ENCODE measurements at places on chromosomes 2 and 18.

GRCh38 chr2:21165350-21165749, 41.6 kb downstream of the TDRD15 start:
- DNase-seq, result no peak

DNA sequence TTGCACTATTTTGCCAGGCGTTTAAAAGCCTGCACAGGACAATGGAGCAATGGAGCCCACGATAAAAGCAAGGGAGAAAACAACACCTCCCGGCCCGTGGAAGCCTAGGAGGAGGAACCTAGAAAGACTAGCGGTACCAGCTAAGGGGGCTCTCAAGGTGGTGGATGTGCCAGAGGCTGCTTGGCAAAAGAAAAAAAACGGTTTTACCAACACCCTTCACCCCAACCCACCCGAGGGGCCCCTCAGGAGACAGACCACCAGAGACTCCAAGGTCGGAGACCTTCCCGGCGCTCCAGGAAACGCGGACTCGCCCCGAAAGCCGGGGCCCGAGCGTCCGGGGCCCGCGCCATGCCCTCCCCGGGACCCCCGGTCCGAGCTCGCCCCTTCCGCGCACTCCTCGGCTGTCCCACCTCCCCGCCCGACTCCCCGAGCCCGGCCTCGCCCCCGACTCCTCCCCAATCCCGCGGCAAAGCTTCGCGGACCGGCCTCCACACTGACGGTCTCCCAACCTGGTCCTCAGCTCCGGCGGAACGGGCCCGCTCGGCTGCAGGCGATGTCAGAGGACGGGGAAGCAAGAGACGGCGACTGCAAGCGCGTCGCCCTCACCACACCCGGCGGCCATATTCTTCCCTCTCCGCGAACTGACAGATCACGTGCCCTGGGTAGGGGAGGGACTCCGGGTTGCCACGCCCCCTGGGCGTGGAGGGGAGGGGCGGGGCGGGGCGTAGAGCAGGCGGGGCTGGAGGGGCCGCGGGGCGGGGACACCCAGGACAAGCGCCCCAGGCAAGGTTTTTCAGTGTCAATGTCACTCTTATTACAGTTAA, at the start of gene KIDINS220:
KIDINS220 (minus strand) TSS at position 643 of the 824 bp plus-strand sequence. CDS start 10,520 bp downstream, outside the sequence.
- DNase-seq, result peak; percentile 89

DNA sequence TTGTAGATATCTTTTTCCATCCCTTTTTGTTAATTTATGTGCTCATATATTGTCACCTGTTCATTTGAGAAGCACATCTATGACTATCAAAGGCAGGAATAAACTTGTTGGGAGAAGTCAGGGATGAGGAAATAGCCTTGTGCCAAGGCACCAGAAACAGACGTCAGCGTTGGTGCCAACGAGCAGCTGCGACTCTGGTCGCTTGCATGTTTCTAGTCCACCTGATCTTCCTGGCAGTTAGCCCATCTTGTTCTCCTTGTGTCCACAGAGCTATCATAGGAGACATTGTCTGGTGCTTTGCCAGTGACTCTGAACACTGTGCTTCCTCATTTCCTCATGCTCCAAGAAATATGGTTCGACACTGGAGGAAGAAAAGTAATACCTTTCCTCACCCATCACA, 374.4 kb downstream of the PTPRM start:
- DNase-seq, result no peak

- DNase-seq, result peak; percentile 92
Observed at GRCh38 chr2:221553333-221553732, 18.8 kb downstream of the EPHA4 start.

DNA sequence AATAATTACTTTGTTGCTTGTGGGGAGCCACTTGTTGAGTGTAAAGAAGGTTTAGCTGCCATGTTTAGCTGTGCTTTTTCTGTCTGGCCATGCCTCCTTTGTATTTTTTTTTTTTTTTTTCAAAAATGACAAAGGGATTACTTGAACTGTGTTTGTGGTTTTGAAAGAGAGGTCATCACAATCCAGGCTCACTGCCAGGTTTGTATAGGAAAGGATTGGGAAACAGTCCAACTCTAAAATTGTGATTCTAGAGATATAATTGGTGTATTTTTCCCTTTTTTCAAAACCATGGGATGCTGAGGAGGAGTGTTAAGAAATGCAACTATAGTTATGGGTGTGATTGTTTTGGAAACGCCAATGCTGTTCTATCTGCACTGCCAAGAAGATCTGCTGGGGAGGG, 4.3 kb downstream of the ITPRIPL1 start:
- no peak for DNase-seq

GRCh38 chr2:55399815-55400214, 19.8 kb downstream of the CCDC88A start:
- no peak for DNase-seq

- DNase-seq, result no peak
Observed at GRCh38 chr18:37163119-37163518, 334.2 kb downstream of the KIAA1328 start.

DNA sequence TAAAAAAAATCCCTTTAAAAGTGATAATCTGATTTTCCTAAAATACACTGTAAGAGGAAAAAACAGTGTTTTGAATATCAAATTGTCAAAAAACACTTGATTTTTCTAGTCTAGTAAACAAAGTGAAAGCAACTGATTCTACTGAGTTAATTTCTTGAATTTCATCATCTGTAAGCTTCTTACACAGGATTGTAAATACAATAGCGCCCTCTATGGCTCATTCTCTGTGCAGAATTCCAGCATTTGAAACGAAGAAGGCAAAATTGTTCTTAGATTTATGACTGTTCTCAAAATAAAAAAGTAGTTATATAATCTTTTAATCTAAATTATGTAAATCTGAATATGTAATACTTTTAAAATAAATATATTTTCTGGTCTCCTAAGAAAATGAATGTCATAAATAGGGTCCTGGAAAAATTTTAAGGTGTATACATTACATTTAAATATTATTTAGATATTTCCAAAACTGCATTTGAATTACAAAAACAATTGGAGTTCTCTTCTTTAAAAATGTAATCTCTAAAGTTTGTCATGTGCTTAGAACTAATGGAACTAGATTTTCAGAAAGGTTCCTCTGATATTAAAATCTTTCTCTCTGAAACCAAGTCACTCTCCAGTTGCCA, 176.9 kb upstream of the MC4R start:
- DNase-seq, result peak; percentile 87

DNA sequence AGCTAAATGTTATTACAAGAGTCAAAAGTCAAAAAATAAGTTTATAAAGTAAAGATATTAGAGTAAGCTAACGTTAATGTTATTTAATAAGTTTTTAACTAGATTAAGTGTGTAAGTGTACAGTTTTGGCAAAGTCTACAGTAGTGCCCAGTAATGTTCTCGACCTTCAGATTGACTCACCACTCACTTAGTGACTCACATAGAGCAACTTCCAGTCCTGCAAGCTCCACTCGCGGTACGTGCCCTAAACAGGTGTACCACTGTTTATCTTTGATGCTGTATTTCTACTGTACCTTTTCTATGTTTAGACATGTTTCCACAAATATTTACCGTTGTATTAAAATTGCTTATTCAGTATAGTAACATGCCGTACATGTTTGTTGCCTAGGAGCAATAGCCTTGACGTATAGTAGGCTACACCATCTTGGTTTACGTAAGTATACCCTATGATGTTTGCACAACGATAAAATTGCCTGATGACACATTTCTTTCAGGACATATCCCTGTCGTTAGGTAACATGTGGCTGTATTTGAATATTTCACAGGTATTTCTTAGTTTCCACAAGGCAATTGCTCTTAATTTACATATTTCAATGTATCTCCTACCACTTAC, 1641.9 kb upstream of the PIK3C3 start:
- DNase-seq, result no peak

GRCh38 chr18:35983147-35983546, 10.7 kb downstream of the RMP24 start:
- no peak for DNase-seq

GRCh38 chr2:109457366-109457765, 156.4 kb downstream of the SEPTIN10 start:
- DNase-seq, result peak; percentile 61

DNA sequence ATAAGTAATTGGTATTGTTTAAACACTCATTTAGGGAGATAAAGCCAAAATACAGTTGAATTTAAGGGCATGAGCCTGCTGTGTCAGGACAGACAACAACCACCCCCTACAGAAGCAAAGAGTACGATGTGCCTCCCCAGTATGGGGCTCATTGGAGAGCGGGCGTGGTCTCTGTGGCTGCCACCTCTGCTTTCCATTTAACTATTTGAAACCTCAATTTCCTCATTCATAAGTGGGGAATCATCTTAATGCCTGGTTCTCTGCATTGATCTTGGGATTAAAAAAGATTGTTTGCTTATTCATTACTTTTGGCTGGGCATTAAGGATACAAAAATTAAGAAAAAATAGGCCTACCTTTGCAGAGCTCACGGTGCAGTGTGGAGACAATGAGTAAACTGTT, 21.4 kb downstream of the KCNS3 start:
- no peak for DNase-seq

GRCh38 chr2:136017786-136018185, 32.4 kb upstream of the DARS1 start:
- DNase-seq, result no peak

DNA sequence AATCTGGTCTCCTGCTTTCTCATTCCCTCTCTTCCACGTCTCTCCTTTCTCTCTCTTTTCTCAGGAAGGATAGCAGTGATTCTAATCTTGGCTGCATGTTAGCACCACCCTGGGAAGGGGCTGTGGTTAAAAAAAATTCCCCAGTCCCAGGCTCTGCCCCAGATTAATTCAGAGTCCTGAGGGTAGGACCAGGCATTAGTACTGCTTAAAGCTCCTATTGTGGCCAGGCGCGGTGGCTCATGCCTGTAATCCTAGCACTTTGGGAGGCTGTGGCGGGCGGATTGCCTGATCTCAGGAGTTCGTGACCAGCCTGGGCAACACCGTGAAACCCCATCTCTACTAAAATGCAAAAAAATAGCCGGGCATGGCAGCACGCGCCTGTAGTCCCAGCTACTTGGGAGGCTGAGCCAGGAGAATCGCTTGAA, 35.4 kb upstream of the EML4 start:
- DNase-seq, result peak; percentile 31

DNA sequence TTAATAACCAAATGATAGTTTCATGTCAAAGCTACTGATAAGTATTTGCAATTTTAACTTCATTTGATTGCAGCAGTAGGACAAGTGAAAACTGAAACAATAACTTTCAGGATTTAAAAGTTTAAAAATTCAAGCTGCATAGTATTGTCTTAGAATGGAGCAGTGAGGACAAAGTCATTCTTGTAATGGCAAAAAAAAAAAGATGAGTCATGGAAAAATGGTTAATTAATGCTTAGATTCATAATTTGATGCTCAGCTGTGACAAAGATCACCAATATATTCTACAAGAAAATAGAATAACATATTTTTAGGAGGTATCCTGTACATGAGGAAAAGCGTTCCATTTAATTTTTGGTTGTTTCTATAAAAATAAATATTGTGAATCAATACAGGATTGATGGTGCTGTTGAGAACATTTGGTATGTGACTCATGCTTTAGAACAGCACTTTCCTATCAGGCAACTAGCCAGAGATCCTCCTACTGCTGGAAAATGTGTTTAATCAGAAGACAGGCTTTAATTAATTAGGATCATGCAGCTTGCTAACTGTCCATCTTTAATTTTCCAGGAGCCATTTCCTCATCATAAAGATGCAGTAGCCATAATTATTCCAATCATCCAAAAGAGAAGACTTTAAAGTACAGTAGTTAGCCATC, 239.0 kb upstream of the MMADHC start:
- no peak for DNase-seq

GRCh38 chr18:8254654-8255053, 354.6 kb upstream of the RAB12 start:
- DNase-seq, result no peak

- no peak for DNase-seq
Observed at GRCh38 chr2:134623796-134624195, 95.0 kb downstream of the TMEM163 start.

DNA sequence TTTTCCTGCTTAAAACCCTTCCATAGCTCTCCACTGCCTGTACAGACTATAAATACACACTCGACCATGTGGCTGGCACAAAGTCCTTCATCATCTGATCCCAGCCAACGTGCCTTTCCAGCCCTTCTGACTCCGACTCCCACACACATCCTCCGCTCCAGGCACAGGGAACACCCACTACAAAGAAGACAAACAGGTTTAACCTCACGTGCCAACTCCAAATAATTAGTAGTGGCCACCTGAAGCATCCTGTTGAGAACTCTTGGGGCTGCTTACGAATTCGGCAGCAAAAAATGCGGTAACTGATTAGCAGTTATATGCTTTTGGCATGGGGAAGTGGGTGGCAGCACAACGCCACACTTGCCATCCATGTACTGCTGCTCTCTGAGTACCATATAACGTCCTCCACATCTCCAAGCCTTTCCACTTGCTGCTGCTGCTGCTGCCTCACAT, 12.1 kb downstream of the SPIRE1 start:
- DNase-seq, result peak; percentile 41

- DNase-seq, result no peak
Observed at GRCh38 chr2:223950448-223951347, 5.6 kb upstream of the WDFY1 start.

DNA sequence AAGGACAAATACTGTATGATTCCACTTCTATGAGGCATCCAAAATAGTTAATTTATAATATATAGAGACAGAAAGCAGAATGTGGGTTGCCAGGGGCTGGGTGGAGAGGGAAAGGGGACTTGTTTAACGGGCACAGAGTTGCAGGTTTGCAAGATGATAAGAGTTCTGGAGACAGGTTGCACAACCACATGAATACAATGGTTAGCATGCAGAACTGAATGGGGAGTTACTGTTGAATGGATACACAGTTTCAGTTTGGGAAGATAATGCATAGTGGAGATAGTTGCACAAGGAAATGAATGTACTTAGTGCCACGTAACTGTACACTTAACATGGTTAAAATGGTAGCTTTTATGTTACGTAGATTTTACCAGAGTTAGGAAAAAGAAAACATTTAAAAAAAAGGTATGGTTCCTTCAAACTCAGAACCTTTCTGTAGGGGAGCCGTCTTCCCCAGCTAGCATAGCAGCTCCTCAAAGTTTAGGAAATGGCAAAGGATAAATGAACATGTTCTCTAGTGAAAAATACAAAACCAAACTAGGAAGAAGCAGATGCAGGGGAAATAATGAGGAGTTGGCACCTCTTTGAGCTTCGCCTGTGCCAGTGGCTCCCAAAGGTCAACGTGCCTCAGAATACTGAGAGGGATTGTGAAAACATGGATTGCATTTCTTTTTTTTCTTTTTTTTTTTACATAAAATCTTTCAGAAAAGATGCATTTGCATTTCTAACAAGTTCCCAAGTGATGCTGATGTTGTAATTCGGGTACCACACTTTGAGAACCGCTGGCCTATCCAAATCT, 95.2 kb downstream of the ZCCHC2 start:
- no peak for DNase-seq
